ENCODE measurements at places on chromosomes 2 and 18.

GRCh38 chr2:108536133-108536780 lies 2.0 kb downstream of the LIMS1 start:
- no peak for DNase-seq

- DNase-seq = no peak
Measured at GRCh38 chr2:67576226-67576625, 179.1 kb downstream of the ETAA1 start.

DNA sequence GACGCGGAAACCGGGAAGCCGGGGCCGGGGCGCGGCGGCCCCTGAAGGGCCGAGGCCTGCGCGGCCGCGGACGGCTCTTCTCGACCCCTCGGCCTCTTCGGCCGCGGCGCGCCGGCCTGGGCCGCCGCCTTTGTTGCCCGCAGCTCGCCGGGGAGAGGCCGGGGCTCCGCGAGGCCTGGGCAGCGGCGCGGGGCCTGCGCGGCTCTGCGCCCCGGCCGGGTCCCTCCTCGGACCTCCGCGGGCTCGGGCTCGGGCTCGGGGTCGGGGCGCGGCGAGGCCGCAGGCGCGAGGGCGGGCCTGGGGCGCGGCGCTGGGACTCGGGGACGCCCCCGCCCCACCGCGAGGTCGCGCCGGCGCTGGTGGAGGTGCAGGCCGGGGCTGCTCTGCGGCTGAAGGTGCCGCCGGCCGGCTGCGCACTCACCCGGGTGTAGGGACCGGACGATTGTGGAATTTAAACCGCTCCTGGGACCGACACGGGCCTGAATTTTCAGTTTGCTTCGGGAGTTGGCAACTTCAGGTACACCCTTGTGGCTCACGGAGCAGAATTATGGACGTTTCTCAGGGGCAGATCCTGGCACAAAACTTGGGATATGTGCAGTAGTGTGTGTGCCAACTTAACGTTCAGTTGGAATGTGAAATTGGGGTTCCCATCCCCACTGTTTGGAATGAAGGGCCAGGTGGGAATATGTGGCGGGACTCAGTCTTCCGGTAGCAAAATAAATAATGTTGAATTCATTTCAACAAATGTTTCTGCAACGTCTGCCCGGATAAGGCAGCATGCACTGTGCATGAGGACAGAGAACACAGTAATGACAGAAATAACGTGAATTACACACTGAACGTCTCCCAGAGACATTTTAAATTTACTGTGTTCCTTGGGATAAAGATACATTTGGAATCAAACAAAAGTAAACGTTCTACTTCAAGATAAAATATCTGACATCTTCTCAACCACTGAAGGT lies 787 bp downstream of the SOCS6 start:
- DNase-seq = peak; percentile 33

- no peak for DNase-seq
Measured at GRCh38 chr2:26086155-26086637, 52.3 kb downstream of the RAB10 start.
